CD4-positive, alpha-beta T cell treated with Interleukin-12 subunit alpha and Interleukin-12 subunit beta, for 1 hour (primary cell): ENCODE measurements at places on chromosomes 12 and 14.

DNA sequence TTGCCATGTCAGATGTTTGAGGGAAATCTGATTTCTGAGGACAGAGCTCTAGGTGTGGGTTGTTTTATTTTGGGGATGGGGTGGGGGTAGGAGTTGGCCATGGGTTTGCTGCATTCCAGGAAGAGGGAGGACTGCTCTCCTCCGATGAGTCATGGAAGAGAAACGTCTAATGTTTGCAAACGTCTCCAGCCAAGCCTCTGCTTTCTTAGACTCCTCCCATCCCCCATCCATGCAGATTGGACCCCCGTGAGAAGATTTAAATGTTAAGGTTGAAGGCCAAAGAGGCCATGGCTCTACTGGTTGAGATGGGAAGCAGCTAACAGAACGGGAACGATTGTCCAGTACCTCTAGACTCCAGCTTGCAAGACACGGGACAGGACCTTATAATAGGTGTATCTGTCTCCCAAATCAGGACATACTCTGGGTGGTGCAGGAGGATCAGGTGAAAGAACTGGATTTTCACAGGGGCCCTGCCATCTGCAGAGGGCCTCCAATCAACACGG is 11.4 kb upstream of the ATP2A2 start:
- DNase-seq: no peak

- DNase-seq: no peak
Observed at GRCh38 chr14:82159624-82160023, 626.0 kb upstream of the SEL1L start.

GRCh38 chr14:106846218-106846617 is 1319.8 kb downstream of the TMEM121 start:
- DNase-seq: no peak

DNA sequence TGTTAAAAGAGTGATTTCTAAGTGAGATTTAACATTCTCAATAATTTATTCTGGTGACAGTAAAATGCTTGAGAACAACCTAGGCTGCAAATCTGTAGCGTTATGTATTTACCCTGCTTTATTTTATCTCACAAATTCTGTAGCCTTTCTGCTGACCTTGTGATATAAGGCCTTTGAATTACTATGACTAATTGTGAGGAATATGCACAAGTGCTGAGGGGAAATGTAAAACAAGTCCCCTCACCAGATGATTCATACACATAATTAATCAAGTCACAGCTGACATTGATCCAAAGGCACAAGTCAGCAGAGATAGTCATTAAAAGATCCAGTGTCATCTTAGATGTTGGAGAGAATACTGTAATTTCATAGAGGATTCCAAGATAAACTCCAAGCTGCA is 992.7 kb upstream of the USP15 start:
- DNase-seq: no peak

DNA sequence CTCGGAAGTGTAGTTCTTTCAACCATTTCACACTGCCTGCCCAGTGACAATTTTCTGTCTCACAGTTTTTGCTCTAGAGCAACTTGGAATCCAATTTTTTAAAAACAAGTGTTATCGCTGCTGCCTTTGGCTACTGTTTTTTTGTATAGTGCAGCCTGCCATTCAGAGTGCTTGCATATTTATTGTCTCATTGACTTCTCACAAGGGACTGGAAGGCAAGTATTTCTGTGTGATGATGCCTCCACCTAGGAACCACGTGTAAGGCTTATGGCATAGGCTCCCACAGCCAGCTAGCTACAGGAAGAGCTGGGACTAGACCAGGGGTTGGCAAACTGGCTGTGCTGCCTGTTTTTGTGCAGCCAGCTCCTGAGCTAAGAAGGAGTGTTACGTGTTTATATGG is 903 bp downstream of the PARPBP start:
- no peak for DNase-seq

- no peak for DNase-seq
Observed at GRCh38 chr12:6394398-6394797, 10.4 kb downstream of the LTBR start.

- DNase-seq: no peak
Observed at GRCh38 chr14:95192311-95192710, 35.0 kb upstream of the DICER1 start.

DNA sequence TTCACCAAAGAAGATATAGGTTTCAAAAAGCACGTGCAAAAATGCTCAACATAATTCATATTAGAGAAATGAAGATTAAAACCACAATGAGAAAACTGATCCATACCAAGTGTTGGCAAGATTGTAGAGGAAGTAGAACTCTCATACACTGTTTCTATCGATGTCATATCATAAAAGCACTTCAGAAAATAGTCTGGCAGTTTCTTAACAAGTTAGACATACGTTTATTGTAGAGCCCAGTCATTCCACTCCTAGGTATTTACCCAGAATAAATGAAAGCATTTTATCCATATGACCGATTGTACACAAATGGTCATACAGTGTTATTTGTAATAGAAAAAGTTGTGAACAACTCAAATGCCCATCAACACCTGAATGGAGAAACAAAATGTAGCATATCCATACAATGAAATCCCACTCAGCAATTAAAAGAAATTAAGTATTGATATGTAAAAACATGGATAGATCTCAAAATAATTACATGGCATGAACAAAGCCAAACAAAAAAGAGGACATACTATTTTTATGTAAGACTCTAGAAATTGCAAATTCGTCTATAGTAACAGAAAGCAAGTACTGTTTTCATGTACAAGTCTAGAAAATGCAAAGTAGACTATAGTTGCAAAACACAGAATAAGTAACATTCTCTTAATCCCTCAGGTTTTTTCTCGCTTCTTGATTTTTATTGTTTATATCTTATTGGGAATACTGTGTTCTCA is 41.0 kb downstream of the USP15 start:
- DNase-seq: no peak

DNA sequence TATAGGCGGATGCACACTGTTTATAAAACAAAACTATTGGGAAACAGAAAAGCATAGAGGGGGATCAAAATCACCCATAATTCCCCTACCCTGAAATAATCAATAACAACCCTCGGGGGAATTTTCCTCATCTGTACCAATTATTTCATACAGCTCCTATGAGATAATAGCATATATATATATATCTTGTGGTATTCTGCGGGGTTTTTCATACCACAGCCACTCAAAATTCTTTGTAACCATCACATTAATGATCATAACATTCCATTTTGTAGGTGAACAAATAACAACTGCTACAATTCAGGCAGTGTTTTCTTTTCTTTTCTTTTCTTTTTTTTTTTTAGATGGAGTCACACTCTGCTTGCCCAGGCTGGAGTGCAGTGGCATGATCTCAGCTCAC is 35.3 kb downstream of the P2RX7 start:
- DNase-seq: no peak

DNA sequence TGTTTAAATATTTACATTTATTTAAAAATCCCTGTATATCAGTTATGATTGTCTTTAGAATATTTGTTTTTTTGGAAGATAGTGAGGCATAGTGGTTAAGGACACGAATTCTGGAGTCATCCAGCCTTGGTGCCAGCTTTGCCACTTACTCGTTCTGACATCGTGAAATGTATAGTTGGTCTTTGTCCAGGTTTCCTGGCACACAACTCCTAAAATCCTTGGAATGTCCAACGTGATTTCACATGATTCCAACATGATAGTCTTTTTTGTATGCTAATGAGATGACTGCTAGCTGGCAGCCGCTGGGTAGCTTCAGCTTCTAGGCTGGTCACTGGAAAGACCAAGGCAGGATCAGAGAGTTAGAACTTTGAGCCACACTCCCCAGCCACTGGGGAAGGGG is 64.8 kb downstream of the PRICKLE1 start:
- no peak for DNase-seq

DNA sequence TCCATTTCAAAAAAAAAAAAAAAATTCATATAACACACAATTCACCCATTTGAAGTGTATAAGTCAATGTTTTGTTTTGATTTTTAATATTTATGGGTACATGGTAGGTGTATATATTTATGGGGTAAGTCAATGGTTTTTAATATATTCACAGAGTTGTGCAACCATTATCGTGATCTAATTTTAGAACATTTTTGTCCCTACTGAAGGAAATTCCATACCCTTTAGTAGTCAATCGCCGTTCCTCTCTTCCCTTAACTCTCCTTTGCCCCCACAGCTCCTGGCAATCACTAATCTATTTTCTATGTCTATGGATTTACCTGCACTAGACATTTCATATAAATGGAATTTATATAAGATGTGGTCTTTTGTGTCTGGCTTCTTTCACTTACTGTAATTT is 92.8 kb downstream of the TRAFD1 start:
- no peak for DNase-seq

- no peak for DNase-seq
Observed at GRCh38 chr12:101173197-101173749, 36.8 kb downstream of the SLC5A8 start.

DNA sequence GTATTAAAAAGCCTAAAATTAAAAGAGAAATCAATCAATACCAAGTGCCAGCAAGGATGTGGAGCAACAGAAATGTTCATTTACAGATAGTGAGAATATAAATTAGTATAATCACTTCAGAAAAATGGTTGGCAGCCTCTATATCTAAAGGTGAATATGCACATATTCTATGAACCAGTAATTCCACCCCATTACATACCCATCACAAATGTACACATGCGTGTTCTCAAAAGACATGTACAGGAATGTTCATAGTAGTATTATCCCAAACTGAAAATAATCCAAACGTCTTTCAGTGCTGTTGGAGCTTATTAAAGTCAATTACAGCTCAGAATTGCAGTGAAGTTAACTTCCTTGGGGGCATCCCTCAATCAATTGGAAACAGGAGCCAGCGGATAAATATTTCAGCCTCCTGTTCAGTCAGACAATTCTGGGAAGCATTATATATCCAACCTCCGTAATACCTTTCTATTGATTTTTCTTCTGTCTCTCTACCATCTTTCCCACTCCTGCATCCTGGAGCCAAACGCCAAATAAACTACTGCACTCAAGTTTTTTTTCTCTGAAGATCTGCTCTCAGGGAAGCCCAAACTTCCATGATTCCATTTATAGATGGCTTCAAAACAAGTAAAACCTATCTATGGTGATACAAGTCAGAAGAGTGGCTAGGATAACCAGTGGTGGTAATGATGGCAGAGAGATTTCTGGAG is 45.0 kb upstream of the OR5AU1 start:
- no peak for DNase-seq

- no peak for DNase-seq
Observed at GRCh38 chr12:12909995-12910420, 18.6 kb downstream of the GPRC5A start.

- peak; percentile 70 for DNase-seq
Observed at GRCh38 chr12:42097971-42098370, 46.7 kb downstream of the GXYLT1 start.

DNA sequence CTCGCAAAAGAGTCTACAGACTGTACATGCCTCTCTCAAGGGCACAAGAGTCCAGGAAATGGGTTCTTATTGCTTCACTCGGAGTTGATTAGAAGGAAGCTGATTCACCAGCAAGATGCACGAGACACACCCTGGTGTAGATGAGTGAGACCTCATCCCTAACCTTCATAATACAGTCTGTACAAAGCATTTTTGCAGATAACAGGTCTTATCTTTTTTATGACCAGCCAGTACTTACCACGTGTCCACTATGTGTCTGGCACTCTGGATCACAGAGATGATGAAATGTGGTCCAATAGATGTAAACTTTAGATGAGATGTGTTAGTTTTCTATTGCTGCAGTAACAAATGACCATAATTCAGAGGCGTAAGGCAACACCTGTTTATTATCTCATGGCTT is 53.4 kb upstream of the PWP1 start:
- DNase-seq: no peak

DNA sequence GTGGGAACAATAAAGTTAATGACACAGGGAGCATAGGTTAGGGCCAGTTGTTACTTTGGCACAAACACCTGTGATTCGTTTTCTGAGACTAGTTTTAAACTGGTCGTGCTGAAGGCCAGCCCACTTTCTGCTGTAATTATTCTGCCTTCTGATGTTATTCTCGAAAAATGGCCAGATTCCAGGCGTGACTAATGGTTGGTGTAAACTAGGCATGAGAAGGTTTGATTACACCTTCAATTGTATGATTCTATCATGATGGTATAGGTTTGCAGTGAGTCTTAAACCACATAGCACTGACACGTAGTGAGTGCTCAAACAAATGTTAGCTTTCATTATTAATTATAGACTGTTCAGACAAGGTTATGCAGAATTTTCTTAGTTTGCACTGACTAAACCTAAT is 39.0 kb downstream of the CKB start:
- DNase-seq: no peak

- DNase-seq: no peak
Observed at GRCh38 chr12:3964439-3964838, 91.2 kb upstream of the PARP11 start.

DNA sequence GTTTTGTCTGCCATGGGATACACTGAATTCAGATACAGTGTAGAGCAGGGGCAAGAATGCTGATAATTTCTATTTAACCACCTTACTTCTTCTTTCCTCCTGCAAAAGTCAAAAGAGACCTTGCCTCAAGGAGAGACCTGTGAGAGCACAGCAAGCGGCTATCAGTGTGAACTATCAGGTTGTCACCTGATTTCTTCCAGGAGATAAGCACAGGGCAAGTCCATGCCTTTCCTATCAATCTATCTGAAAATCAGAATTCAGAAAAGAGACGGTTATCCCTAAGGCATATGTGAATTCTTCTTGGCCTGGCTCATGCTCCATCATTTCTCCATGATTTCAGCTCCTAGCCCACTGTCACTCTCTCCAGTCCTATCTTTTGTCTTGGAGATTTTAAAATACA is 128.9 kb upstream of the CCND2 start:
- DNase-seq: no peak

GRCh38 chr12:108879615-108880254 is at the start of gene DAO:
TSS of gene DAO (plus strand) at chr12:108880092. CDS start at chr12:108885007, 4,915 bp downstream.
- no peak for DNase-seq

- no peak for DNase-seq
Observed at GRCh38 chr12:47867495-47867941, 37.3 kb downstream of the VDR start.

GRCh38 chr14:92978229-92979021 is 55.5 kb downstream of the CHGA start:
- no peak for DNase-seq

DNA sequence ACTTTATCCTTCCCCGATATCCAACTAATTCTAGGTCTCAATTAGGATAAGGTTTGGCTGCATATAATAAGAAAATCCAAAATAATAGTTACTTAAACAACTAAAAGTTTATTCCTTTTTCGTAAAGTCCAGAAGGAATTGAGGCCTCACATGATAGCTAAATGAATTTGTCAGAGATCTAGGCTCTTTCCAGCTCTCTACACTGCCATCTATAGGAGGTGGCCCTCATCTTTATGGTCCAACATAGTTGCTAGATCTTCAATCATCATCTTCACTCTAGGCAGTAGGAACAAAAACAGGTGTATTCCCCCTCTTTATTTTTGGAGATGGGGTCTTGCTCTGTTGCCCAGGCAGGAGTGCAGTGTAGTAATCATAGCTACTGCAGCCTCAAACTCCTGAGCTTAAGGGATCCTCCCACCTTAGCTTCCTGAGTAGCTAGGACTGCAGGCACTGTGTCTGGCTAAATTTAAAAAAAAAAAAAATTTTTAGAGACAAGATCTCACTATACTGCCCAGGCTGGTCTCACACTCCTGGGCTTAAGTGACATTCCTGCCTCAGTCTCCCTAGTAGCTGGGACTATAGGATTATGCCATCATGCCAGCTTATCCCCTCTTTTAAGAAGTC is 46.5 kb upstream of the SAV1 start:
- DNase-seq: peak; percentile 27

- no peak for DNase-seq
Observed at GRCh38 chr12:84413656-84414055, 498.9 kb downstream of the SLC6A15 start.

GRCh38 chr12:14868916-14869506 is 16.6 kb downstream of the MGP start:
- DNase-seq: no peak
